ENCODE measurements at places on chromosomes 5 and 9.
A peak's percentile ranks its signal among the peaks of the same experiment; 100 is the strongest.

GRCh38 chr5:126777257-126777974 is 480 bp downstream of the LMNB1 start:
- DNase-seq, result peak; percentile 33

DNA sequence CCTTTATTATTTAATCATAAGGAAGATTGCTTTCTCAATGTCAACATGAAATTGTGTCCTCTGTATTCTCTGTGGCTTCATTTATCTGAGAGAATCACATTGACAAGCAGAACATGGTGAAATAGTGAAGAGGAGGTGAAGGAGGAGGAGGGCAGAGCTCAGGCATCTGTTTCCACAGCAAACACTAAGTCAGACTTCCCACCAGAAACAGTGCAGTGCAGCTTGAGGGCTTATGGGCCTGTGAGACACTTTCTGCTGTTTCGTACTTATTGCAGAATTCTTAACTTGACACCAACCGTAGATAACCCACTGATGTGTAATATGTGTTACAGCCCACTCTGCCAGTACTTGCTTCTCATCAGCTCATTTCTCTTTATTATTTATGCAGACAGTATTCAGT is 386.3 kb downstream of the DIRAS2 start:
- DNase-seq, result no peak

DNA sequence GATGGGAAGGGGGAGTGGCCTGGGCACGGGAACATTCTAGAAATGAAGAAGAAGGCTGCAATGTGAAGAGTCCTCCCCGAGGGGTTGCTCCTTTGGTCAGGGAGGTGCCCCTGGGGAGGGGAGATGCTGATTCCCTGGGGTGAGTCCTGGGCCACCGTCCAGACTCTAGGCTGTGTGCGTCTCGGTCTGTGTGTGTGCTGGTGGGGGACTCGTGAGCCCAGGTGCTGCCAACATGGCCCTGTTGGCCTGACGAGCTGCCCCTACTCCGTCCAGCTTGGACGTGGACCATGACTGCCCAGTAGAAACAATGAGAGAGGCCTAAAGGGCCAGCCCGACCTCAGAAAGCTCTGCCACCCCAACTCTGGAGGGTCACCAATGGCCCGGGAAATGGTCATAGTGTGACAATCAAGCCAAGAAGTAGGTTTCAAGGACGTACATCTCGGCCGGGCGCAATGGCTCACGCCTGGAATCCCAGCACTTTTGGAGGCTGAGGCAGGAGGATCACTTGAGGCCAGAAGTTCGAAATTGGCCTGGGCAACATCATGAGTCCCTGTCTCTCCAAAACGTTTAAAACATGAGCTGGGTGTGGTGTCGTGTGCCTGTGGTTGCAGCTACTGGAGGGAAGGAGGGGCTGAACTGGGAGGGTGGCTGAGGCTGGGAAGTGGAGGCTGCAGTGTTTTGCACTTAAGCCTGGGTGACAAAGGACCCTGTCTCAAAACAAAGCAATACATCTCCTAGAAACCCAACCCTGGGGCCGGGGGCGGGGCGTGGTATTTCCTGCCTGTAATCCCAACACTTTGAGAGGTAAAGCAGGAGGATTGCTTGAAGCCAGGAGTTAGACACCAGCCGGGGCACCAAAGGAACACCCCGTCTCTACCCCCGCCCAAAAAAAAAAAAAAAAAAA is 17.0 kb downstream of the LHX3 start:
- DNase-seq, result peak; percentile 19

- no peak for DNase-seq
Observed at GRCh38 chr5:137708796-137709559, 26.9 kb downstream of the KLHL3 start.

GRCh38 chr9:126985870-126986498 is 71.4 kb downstream of the RALGPS1 start:
- DNase-seq, result peak; percentile 18

DNA sequence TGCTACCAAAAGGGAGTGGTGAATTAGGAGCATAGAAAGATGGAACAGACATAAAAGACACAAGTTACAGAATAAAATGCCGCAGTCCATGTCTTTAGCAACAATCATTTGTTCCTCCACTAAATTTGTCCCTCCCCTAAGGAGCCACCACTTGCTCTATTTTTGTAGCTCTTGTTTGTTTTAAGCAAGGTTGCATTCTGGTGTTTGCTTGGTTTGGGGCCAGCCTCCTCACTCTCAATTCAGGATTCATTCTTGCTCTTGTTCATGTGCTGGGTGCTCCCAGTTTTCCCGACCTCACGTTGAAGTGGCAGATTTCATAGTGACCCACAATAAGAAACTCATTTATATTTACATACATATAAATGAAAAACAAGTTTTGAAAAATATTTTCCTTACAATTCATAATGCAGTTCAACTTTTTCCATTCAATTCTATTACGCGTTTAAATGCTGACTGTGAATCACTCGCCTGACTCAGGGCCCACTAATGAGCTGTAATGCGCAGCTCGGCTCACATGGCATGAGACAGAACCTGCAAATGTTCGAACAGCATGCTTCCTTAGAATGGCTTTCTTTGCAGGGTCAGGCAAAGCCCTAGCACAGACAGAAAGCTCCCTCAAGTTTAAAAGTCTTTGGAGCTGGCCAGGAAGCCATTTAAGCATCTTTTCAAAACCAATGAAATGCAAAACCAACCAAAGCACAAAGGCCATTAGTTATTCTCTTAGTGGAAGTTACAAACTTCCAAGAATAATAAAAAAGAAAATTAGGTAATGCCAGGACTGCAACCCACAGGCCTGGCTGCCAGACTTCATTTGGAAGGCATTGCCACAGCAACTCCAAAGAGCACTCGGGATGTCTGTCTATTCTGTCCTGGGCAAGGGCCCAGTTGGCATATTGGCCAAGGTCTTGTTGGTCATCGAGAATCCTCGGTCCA is 41.7 kb downstream of the RETREG1 start:
- no peak for DNase-seq

DNA sequence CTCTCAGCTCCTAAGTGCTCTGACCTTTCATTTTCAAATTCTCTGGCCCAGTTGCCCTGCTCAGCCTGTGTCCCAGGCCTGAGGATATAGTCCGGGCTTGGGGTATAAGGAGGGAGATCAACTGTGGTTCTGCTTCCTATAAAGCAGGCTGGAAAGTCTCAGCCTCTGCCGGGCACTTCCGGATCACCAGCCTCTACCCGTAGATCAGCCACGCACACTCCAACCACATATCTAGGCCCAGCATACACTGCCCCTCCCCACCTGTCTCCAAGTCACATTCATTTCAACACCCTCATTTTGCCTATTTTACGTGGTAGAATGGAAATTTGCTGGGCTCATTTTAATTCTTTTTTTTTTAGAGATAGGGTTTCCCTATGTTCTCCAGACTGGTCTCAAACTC is 3.1 kb downstream of the ZER1 start:
- peak; percentile 46 for DNase-seq

DNA sequence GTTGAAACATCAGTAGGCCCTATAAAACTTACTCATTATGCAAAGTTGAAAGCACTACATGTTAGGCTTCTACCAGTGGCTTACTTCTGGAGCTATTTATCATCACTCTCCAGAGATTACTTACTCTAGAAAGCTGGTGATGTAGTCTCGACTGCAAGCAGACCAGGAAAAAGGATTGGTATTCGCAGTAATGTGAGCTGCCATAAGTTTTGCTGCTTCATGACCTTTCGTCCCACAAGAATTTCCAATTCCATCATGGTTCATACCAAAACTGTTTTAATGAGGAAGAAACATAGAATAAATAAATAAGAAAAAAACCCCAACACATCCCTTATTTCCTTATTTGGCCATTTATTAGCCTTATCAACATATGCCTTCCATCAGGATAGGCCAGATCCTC is 181.9 kb downstream of the ADAMTS6 start:
- no peak for DNase-seq

- no peak for DNase-seq
Observed at GRCh38 chr9:137691646-137692351, 73.0 kb downstream of the EHMT1 start.

All from hematopoietic multipotent progenitor cell treated with erythropoietin and hydrocortisone succinate and interleukin-3 and kit ligand, for 17 days (in vitro differentiated cells).